SK-N-MC (cell line): ENCODE measurements at places on chromosomes 1 and 21.
A peak's percentile ranks its signal among the peaks of the same experiment; 100 is the strongest.

GRCh38 chr1:28811766-28812668 lies at the start of gene OPRD1:
TSS of gene OPRD1 (plus strand) at chr1:28812170. CDS start at chr1:28812384, 214 bp downstream.
- DNase-seq = no peak

DNA sequence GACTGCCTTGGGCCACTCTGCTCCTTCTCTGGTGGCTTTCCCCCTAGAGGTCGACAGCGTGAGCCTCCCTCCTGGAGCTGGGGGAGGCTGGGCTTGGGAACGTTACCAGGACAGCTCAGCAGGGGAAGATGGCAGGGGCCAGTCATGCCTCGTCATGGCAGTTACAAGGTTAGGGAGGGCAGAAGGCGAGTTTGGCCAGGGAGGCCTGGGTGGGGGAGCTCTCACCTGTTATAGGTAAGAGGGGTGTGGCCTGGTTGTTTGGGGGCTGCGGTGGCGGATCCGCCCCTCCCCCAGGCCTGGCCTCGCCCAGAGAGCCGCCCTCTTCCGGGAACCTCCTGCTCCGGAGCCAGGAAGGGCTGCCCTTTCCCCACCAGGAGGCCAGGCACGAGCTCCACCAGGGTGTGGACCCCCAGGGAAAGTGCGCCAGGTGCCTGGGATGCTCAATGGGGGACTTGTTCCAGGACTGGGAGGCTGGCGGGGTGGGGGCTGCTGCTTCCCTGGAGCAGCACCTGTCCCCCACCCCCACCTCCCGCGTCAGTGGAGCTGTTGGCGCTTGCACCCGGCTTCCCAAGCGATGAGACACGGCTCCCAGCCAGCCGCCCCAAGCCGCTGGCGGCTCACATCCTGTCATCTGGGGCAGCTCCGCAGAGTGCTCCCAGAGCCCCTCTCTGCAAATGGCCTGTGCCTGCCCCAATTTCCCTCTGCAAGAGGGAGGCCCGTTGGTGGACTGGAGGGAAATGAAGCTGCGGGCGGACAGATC lies 23.6 kb upstream of the PKP1 start:
- no peak for DNase-seq

DNA sequence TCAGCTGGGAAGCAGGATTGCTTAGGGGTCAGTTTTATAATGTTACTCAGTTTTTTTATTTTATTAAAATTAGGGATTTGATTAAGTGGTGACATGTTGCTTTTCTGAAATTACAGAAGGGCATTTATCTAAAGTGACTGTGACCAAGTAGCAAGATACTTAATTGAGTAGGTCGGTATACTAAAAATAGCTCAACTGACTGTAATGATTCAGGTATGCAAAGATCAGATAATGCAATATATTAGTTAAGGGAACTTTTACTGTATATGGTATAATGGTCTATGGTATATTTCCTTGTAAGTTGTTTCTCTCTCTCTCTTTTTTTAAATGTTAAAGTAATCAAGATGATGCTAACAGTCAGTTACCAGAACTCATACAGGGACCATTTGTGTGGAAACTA lies 26.2 kb downstream of the RLF start:
- no peak for DNase-seq

GRCh38 chr1:35845766-35846165 lies 37.2 kb upstream of the AGO1 start:
- no peak for DNase-seq

DNA sequence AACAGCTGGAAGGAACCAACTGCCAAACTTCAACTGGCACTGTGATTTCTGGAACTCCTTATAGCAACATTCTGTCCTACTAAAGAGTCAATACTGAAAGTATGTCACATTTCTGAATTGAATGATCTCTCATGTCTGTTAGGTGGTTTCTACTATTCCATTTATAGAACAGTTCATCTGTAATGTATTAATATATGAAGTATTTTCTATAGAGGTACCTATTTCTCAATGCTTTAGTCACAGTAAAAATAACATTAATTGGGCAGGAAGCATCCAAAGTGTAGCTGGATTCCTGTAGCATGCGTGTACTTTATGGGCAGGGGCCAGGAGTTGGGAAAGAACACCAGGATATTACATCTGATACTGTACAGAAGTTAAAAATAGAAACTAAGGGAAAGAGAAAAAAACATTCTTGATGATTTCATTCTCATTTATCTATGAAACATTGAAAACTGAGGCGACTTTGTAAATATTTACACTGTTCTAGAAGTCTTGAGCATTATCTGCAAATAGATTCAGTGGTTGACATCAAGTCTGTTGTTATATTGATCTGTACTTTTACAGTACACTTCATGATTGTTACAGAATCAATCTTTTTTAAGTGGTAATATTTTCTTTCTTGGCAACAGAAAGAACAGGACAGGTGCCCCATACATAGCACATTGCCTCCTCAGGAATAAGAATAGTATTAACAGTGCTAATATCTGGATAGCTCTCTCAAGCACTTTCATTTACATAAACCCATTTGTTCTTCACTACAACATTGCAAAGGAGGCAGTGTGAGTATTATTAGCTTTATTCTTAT lies 6.2 kb upstream of the ZNF281 start:
- peak; percentile 77 for DNase-seq
